GM12864 (cell line): ENCODE measurements at places on chromosomes 1 and 21.

GRCh38 chr1:60560701-60561100, 487.1 kb upstream of the C1orf87 start:
- no peak for DNase-seq

DNA sequence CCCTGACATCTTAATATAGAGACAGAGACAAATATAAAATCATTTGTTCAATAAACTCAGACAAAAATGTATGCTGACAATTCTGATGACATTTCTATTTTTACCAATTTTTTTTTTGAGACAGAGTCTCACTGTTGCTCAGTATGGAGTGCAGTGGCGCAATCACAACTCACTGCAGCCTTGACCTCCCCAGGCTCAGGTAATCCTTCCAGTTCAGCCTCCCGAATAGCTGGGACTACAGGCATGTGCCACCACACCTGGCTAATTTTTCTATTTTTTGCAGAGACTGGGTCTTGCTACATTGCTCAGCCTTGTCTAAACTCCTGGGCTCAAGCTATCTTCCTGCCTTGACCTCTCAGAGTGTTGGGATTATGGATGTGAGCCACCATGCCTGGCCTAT, 13.6 kb upstream of the SIKE1 start:
- DNase-seq = no peak

GRCh38 chr1:39692152-39693074, 1.2 kb upstream of the HPCAL4 start:
- DNase-seq = no peak

DNA sequence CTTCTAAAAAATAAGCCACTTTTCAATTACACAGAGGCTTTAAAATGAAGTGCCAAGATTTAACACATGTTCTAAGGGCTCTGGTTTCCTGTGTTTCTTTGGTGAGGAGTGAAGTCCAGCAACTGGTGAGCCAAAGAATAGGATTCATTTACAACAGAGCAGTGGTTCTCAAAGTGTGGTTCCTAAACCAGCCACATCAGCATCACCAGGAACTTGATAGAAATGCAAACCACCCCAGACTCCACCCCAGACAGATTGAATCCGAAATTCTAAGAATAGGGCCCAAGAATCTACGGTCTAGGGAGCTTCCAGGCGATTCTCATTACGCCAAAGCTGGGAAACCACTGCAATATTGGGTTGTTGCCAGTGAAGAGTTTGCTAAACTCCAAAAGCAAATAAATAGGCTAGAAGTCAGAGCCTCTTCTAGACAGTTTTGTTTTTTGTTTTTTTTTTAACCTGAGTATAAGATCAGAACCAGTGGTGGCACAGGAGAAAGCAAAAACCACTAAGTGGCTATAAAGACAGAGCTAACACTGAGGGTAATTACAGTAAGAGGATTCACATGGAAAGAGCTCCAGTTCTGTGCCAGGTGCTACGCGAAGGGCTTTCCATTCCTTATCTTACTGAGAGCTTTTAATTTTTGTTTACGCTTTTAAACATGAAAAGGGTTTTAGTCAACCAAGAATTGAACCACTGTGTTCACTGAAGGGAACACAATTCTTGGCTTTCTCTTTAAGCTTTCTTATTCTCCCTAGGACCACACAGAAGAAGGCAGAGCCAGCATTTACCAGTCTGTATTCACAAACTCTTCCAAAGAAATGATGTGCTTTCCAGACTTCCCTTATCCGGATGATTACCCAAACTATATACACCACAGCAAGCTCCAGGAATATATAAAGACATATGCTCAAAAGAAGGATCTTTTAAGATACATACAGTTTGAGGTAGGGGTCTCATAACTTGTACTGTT, 42.4 kb upstream of the FMO2 start:
- DNase-seq = no peak

GRCh38 chr1:151939141-151939540, 29.8 kb upstream of the THEM4 start:
- no peak for DNase-seq

- no peak for DNase-seq
Observed at GRCh38 chr1:214970016-214970415, 112.5 kb upstream of the KCNK2 start.

GRCh38 chr1:31155216-31155806, 84.4 kb downstream of the NKAIN1 start:
- DNase-seq = no peak

DNA sequence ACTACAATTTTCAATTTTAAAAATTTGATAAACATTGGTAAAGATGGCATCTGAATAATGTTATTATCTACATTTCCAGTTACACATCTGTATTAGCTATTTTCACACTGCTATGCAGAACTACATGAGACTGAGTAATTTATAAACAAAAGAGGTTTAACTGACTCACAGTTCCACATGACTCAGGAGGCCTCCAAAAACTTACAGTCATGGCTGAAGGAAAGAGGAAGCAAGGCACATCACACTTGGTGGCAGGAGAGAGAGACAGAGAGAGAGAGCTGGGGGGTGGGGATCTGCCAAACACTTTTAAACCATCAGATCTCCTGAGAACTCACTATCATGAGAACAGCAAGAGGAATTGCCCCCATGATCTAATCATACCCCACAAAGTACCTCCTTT, 850.0 kb downstream of the LTN1 start:
- no peak for DNase-seq

- DNase-seq = no peak
Observed at GRCh38 chr1:76105372-76105771, 30.8 kb downstream of the ST6GALNAC3 start.

DNA sequence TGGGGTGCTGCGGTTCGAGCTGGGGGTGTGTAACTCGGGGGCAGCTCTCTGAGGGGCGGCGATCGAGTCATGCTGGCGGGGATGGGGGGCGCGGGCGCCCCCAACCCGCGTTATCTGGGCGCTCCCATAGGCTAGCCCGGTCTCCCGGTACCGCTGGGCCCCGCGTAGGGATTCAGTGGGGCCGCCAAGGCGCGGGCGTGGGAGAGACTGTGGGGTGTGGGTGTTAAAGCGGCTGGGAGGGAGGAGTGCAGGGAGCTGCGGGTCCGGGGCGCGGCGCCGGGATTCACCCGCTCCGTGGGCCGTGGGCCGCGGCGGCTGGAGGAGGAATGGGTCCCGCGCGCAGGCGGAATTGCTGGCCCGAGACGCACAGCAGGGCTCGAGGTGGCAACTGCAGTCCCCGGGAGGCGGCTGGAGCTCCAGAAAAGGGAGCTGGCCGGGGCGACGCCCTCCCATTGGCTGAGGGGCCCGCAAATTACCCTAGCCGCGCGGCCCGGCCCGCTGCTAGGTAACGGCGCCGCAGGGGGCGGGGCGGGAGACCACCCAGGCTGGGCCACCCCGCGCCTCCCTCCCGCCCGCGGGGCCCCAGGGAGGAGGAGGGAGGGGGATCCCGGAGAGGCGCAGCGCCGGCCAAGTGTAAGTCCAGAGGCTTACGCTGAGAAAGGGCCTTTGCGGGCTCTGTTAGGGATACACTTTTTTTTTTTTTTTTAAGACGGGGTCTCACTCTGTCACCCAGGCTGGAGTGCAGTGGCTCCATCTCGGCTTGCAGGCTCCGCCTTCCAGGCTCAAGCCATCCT, at the start of gene PTCH2:
TSS of gene PTCH2 (minus strand) at position 392 of the 794 bp plus-strand sequence. CDS start at position 71, 321 bp downstream.
- no peak for DNase-seq

DNA sequence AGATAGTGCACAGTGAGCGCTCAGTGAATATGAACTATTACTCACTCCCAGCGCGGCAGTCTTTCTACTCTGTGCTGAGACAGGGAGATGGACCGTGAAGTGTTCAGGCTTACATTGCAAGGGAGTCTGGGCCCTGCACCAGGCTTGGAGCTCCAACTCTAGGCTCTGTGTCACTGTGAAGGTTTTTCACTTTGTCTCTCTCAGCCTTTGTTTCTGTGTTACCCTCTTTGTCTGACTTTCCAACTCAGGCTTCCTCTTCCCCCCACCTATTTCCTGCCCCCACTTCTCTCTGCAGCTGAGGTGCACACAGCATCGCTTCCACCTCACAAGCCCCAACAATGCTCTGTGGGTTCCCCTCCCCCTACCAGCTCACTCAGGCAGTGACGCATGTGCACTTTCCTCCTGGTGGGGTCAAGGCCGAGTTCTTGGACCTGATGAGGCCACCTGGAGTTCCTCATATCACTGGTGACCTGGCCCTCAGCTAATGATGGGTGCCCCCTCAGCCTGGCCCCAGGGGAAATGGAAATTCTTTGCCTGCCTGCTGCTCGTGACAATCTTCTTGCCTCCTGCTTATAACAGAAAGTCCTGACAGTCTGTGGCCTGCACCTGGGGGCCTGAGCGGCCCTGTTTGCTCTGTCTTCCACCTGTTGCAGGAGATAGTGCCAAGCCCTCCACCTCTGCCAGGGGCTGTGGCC, 1.1 kb upstream of the LCK start:
- DNase-seq = peak; percentile 96

GRCh38 chr21:42234464-42235241, 15.7 kb downstream of the ABCG1 start:
- no peak for DNase-seq

- DNase-seq = no peak
Observed at GRCh38 chr1:172727956-172728603, 69.2 kb downstream of the FASLG start.

- DNase-seq = peak; percentile 38
Observed at GRCh38 chr1:107776900-107777663, 187.9 kb downstream of the VAV3 start.

DNA sequence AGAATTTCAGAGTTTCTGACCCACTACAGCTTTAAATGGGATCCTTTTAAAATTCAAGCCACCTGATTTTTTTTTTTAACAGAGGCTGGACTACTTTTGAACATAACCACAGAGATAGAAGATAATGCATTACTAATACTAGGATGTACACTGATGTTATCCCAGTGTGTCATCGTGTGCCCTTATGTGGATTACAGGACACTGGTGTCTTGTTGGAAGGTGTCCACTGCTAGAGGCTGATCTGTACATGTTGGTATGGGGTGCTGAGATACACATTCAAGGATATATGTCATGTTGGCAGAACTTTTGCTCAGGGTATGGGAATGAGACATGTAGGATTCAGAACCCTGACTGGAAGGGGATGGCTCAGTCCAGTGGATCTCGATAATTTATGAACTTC, 56.3 kb downstream of the INAVA start:
- DNase-seq = no peak

DNA sequence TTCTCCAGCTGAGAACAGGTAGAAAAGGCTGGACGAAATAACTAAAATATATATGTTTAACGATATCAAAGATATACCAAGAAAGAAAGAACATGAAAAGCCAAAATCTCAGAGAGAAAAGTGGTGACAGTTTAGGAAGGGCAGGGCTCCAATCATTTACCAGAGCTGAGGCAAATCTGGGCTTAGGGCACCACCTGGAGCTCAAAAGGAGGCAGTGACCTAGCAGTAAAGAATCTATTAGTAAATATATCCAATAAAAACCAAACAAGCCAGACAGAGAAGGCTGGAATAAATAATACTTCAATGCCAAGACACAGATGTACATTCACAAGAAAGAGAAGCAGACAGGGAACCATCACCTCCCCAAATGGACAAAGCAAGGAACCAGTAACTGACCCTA, 43.5 kb downstream of the CHIA start:
- peak; percentile 40 for DNase-seq

DNA sequence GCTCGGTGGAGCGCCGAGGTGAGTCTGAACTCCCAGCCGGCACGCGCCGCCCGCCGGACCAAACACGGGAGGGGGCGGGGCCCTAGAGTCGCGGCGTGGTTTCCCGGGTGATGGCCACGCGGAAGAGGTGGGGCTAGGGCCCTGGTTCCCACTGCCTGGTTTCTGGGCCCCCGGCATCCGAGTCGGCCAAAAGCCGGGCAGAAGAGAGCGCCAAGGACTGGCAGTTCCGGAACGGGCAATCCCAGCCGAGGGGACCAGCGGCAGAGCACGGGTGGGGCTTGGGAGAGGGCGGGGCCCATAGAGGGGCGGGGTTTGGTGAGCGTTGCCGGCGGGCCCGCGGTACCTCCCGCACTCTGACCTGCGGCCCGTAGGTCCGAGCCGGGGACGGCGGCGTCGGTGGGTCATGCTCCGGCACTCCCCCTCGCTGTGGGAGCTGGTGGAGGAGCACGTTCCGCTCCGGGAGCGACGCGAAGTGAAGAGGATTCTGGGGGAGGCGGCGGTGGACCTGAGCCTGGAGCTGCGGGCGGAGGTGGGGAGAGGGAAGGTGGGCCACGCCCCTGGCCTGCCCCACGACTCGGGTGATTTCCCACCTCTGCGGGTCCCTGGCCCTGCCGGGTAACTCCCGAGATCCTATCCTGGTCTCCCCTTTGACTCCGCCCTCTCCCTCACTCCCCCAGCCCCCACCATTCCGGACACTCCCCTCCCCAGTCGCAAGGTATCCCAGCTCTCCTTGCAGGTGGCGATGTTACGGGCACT, at the start of gene CCDC24:
TSS of gene CCDC24 (plus strand) at position 124 of the 756 bp plus-strand sequence. CDS start at position 404, 280 bp downstream.
- DNase-seq = no peak

DNA sequence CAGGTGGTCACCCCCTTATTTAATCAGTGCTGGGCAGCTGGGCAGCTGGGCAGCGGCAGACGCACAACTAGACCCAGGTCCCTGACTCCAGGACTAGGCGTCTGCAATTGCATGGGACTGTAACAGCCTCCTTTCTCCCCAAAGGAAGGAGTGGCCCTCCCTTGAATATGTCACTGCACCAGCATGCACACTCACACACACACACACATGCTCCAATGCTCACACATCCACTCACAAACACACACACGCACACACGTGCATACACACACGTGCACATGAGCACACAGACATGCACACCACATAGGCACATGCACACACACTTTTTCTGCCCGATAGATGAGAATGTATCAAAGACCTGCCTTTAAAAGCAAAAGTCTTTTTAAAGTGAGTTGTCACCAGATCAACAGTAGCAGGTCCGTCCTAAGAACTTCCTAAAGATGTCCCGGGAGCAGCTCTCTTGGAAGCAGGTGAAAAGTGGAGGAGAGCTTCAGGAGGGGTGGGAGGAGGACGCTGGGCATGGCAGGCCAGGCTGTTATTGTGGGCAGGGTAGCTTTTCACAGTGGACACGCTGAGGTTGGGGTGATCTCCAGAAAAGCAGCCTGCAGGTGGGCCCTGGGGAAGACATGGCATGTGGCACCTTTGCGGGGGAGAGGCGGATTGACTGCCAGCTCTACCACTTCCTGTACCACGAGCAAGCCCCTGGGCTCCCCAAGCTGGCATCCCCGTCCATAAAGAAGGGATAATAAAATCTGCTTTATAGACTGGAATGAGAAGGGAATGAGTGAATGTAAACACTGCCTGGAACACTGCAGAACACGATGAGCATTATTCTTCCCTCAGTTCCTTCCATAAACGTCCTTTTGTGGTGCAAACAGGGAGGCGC, 1.7 kb downstream of the PDE9A start:
- no peak for DNase-seq

- no peak for DNase-seq
Observed at GRCh38 chr1:31768939-31769704, 5.0 kb upstream of the ADGRB2 start.

DNA sequence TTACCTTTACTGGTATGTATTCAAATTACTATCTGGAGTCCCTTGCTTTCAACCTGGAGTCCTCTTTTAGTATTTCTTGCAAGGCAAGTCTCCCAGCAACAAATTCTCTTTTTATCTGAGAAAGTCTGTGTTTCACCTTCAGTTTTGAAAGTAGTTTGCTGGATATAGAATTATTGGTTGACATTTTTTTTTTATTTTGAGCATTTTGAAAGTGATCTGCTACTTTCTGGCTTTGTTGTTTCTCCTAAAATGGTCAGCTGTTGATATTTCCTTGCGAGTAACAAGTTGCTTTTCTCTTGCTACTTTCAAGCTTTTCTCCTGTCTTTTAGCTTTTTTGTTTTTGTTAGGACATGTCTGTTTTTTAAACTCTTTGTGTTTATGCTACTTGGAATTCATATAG, 126.1 kb downstream of the TRIM33 start:
- no peak for DNase-seq

GRCh38 chr1:212021563-212021962, 13.8 kb downstream of the INTS7 start:
- no peak for DNase-seq
